HTR-8/SVneo (cell line): ENCODE measurements at places on chromosomes 16 and 17.

DNA sequence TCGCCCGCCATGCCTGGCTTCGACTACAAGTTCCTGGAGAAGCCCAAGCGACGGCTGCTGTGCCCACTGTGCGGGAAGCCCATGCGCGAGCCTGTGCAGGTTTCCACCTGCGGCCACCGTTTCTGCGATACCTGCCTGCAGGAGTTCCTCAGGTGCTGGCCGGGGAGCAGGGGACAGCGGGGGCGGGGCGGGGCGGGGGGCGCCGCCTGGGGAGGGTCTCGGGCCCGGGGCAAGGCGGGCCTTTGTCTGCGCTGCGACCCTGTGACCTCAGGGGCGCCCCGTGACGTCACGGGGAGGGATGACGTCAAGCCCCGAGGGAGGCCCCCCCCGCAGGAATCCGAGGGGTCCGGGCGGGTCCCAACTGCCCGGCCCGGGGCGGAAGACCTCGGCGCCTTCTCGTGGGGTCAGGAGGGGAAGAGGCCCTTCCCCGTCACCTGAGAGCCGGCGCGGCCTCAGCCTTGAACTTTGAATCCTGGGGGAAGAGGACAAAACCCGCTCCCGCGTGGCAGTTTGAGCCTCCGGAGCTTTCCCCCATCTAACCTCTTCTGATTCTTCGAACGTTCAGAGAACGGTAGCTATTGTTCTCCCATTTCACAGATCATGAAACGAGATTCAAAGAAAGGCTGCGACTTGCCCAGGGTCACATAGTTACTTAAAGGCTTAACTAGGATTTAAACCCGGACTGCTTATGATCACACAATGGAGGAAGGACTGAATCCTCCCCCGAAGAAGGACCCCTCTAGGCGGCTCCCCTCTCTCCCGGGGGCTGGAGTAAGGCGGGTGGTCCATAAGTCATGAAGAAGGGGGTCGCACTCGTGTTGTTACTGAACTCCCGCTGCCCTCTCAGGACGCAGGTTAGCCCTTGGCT is 527 bp downstream of the TRAF4 start:
- peak; percentile 54 for DNase-seq

DNA sequence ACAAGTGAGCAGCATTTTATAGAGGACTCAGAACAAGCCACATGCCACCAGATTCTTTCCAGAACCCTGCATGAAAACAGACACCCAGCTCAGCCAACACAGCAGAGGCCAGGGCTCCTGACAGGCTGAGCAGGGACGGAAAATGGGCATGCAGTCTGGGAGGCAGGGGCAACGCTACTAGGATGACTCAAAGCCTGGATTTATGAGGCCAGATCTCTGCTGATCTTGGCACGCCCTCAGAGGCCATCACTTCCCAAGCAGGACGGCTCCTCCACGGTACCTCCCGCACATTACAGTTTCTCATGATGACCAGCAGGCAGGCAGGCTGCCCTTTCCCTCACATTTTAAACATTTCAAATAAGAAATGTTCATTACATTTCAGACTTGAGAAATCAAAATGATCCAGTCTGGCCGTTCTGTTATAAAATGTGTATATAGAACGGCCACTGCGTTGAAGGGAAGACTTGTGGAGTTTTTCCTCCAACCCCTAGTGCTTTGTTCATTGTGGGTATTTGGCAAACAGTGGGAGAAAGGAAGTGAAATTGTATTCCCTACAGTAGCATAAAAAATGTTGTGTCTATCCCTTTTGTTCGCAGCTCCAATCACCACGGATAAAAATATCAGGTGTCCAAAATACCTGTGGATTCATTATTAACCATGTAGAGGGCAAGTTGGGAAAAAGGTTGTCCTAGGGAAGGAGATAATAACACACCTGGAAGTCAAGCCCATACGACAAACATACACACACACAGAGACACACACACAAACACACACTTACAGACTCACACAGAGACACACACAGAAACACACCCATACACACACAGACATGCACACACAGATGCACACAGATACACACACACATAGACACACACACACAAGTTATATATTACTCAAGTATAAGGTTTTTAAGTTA is 64.8 kb upstream of the ADAMTS18 start:
- no peak for DNase-seq

DNA sequence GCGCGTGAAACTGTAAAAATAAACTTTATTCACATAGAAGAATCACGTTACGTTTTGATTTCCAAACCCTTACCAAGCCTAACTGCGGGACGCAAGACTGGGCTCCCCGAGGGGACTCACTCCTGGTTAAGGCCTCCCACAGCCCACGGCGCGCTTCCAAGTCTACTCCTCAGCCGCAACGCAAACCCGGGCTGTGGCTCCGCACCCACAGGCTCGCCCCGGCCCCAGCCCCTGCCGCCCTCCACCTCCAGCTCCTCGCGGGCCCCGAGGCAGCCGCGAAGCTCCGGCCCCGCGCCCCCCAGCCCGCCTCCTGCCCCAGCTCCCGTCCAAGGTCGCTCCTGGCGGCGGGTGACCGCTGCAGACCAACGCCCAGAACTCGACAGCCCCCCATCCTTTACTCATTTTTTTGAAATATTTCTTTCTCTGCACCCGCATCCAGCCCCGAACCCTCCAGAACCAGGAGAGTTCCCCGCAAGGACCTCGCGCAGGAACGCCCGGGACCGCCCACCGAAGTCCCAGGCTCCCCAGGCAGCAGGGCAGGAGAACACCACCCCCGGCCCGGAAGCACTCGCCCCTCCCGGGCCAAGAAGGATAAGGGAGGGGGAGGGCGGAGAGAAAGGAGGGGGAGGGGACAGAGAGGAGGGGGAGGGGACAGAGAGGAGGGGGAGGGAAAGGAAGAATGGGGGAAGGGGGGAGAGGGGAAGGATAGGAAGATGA is 912 bp downstream of the USP22 start:
- DNase-seq: peak; percentile 91

- peak; percentile 59 for DNase-seq
These were observed 6.8 kb upstream of the TBC1D3B start for GRCh38 chr17:36183001-36183971.

DNA sequence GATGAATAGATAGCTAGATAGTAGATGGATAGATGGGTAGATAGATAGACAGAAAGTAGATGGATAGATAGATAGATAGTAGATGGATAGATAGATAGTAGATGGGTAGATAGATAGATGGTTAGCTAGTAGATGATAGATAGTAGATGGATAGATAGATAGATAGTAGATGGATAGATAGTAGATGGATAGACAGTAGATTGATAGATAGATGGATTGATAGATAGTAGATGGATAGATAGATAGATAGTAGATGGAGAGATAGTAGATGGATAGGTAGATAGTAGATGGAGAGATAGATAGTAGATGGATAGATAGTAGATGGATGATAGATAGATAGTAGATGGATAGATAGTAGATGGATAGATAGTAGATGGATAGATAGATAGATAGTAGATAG is 40.4 kb downstream of the PIK3R5 start:
- no peak for DNase-seq
